ENCODE measurements at places on chromosomes 4 and X. TPM values are rescaled to one million over a fixed set of nuclear protein-coding genes. Genes with fewer than 3 reads are reported as not detected.

- no peaks in the 10 kb centered on the region for H3K4me1 ChIP-seq
- peak overlapping the region; percentile 96 for H3K27ac ChIP-seq
Observed at GRCh38 chr4:6641164-6641970, 882 bp downstream of the MRFAP1 start.

DNA sequence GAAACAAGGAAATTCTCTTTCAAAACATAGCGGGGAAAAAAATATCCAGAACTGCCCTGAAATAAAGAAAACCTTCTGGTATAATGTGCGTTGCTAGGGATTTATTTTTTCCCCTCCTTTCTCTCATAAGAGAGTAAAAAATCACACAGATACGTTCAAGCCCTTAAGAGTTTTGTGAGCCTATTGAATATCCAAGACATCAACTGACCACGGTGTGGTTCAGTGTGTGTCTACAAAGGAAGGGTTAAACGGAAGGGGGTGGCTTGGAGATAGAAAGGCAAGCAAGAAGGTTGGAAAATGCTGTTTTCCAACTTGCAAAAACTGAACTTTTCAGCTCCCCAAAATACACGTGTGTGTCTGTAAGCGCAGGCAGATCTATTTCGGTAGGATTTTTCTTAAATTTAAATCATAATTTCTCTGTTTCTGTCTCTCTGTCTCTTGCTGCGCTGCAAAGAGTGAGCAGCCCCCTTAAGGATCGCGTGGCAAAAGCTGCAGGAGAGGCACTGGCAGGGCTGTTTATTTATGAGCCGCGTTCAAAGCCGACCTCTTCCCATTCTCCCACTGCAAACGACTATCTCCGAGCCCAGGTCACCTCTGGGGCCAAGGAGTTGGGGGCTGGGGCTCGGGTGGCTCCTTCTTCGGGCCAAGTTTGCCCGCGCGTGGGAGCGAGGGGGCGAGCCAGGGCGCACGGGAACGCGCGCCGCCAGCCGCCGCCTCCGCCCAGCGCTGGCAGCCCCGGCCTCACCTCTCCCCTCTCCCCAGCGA lies 492 bp upstream of the SLIT2 start:
- peaks cover 8% of the 10 kb centered on the region for H3K4me1 ChIP-seq
- peak overlapping the region; percentile 96 for H3K4me3 ChIP-seq
- peak overlapping the region; percentile 74 for H3K27ac ChIP-seq
- H3K36me3 ChIP-seq: no peaks in the 10 kb centered on the region
- H3K27me3 ChIP-seq: no peaks in the 10 kb centered on the region
- DNase-seq: no peak

DNA sequence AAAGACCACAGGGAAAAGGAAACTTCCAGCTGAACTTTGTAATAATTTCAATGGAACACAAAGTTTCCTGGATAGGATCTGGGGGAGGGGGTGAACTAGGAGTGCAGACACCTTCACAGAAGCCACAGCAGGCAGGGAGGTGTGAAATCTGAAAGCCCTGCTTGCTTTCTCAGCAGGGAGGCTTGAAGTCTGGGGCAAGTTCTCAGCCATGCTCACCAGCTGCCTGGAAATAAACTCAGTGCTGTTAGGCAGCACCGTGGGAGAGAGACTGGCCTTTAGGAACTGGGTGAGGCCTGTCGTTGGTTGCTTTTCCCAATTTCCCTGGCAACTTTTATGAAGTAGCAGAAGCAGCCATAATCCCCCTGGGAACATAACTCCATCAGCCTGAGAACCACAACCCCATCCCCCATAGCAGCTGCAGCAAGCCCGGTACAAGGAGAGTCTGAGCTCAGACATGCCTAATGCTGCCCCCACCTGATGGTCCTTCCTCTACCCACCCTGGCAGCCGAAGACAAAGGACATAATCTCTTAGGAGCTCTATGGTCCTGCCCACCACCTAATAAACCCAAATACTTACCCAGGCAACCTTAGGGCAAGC lies 39.2 kb upstream of the NMU start:
- H3K4me3 ChIP-seq: no peak overlapping the region
- no peaks in the 10 kb centered on the region for H3K36me3 ChIP-seq
- H3K27me3 ChIP-seq: no peaks in the 10 kb centered on the region
- no peak overlapping the region for H3K27ac ChIP-seq
- DNase-seq: no peak
- no peaks in the 10 kb centered on the region for H3K4me1 ChIP-seq

GRCh38 chr4:102657206-102657605 lies 103.6 kb downstream of the MANBA start:
- H3K27ac ChIP-seq: no peak overlapping the region
- no peaks in the 10 kb centered on the region for H3K4me1 ChIP-seq
- DNase-seq: no peak

GRCh38 chrX:71496476-71496875 lies 36.4 kb upstream of the OGT start:
- DNase-seq: no peak
- no peaks in the 10 kb centered on the region for H3K4me1 ChIP-seq
- no peak overlapping the region for H3K4me3 ChIP-seq
- H3K27me3 ChIP-seq: no peaks in the 10 kb centered on the region
- H3K27ac ChIP-seq: no peak overlapping the region

- no peaks in the 10 kb centered on the region for H3K36me3 ChIP-seq
- no peak overlapping the region for H3K4me3 ChIP-seq
- DNase-seq: no peak
- no peaks in the 10 kb centered on the region for H3K4me1 ChIP-seq
- peaks cover 22% of the 10 kb centered on the region for H3K27me3 ChIP-seq
Observed at GRCh38 chrX:104282166-104282725, 27.5 kb upstream of the ESX1 start.

DNA sequence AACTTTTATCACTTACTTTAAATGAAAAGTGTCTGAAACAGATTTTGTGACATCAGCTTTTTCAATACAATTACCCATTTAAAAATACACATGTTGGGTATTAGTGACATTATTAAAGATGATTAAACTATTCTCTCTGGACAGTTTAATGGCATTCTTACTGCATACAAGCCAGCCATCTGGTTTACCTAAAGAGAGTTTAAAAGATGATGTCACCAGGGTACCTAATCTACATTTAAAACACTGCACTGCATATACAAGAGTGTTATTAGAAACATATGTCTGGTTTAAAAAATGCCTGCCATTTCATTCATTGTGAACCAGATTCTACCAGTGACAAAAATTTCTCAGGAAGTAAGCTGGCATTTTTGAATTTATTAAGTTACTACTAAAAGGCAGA lies 919.1 kb downstream of the ADGRL3 start:
- no peaks in the 10 kb centered on the region for H3K27me3 ChIP-seq

GRCh38 chrX:7269589-7269988 lies 121.6 kb upstream of the PUDP start:
- no peaks in the 10 kb centered on the region for H3K27me3 ChIP-seq
- no peak overlapping the region for H3K27ac ChIP-seq
- H3K4me1 ChIP-seq: no peaks in the 10 kb centered on the region

- no peak overlapping the region for H3K27ac ChIP-seq
- no peaks in the 10 kb centered on the region for H3K27me3 ChIP-seq
- DNase-seq: no peak
- H3K4me3 ChIP-seq: no peak overlapping the region
- peaks cover 2% of the 10 kb centered on the region for H3K4me1 ChIP-seq
Observed at GRCh38 chr4:181613200-181613599, 630.0 kb upstream of the TENM3 start.

DNA sequence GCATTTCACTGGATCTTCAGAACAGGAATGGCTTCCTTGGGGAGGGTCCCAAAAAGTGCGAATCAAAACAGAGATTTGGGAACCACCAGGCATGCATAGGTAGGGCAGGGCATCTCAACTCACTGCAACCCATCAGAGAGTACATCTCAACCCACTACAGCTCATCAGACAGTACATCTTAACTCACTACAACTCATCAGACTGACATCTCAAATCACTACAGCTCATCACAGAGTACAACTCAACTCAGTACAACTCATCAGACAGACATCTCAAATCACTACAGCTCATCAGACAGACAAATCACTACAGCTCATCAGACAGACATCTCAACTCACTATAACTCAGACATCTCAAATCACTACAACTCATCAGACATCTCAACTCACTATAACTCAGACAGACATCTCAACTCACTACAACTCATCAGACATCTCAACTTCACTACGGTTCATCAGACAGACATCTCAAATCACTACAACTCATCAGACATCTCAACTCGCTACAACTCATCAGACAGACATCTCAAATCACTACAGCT lies 47.5 kb upstream of the CLDN34 start:
- no peak overlapping the region for H3K4me3 ChIP-seq
- no peaks in the 10 kb centered on the region for H3K4me1 ChIP-seq
- DNase-seq: no peak
- H3K36me3 ChIP-seq: no peaks in the 10 kb centered on the region
- no peak overlapping the region for H3K27ac ChIP-seq
- H3K27me3 ChIP-seq: no peaks in the 10 kb centered on the region

GRCh38 chrX:41594634-41595033 lies 94.1 kb upstream of the GPR34 start:
- no peaks in the 10 kb centered on the region for H3K4me1 ChIP-seq
- no peaks in the 10 kb centered on the region for H3K36me3 ChIP-seq
- no peak for DNase-seq
- H3K27me3 ChIP-seq: peaks cover 4% of the 10 kb centered on the region

DNA sequence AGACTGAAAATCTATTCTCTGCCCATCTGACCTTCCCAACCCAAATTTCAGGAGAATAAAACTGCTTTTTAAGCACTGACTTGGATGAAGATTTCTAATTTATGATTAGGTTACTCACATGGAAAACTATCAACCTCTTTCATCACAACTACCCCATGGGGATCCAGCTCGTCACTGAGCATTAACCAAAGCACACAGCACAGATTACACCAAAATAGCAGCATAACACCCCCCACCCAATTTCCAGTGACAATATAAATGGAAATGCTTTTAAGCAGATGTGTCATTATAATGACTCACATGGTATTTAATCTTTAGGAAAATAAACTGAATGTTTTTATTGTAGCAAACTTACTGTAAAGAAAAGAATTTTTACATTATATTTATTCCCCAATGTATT lies 9.7 kb downstream of the SERTM2 start:
- H3K27me3 ChIP-seq: peaks cover 6% of the 10 kb centered on the region
- H3K27ac ChIP-seq: no peak overlapping the region
- no peak overlapping the region for H3K4me3 ChIP-seq
- no peaks in the 10 kb centered on the region for H3K36me3 ChIP-seq
- no peaks in the 10 kb centered on the region for H3K4me1 ChIP-seq

DNA sequence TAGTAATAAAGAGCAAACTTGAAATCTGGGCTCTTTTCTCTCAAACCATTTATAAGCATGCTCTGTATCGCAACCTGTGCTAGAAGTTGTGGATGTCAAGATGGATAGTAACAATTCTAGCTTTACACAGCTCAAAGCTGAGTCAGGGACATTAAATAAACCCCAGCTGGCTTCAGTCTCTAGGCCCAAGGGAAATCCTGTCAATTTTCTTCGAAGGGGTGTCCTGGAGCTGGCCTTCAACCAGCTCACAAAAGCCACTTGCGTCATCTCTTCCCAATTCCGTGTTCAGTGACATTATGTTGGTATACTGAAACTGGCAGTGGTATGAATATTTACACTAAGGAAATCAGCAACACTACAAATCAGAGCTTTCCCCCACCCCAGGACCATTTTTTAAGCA lies 89.8 kb upstream of the PRKG2 start:
- no peak for DNase-seq
- no peak overlapping the region for H3K27ac ChIP-seq
- no peaks in the 10 kb centered on the region for H3K27me3 ChIP-seq
- no peaks in the 10 kb centered on the region for H3K4me1 ChIP-seq

DNA sequence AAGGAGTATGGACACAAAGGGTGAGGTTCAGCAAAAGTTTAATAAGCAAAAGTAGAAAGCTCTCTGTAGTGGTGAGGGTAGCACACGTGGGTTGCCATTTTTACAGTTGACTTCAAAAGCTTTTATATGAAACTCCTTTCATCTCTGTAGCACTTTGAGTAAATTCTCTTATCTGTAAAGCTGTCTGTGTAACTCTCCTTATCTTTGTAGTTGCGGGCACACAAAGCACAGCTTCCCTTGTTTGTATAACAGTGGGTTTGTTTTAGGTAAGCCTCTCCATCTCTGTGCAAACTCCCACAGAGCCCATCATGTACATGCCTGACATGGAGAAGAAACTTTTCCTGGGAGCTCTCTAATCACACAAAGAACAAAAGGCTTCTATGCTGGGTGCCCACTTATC lies 325.9 kb upstream of the PABPC5 start:
- no peak overlapping the region for H3K4me3 ChIP-seq
- H3K27me3 ChIP-seq: no peaks in the 10 kb centered on the region
- no peak for DNase-seq
- no peak overlapping the region for H3K27ac ChIP-seq
- H3K4me1 ChIP-seq: no peaks in the 10 kb centered on the region
- H3K36me3 ChIP-seq: no peaks in the 10 kb centered on the region

GRCh38 chrX:27767387-27767786 lies 40.4 kb upstream of the MAGEB10 start:
- H3K4me3 ChIP-seq: no peak overlapping the region
- H3K27ac ChIP-seq: peak overlapping the region; percentile 71

GRCh38 chr4:165385126-165385525 lies 6.3 kb downstream of the CPE start:
- no peaks in the 10 kb centered on the region for H3K27me3 ChIP-seq
- no peak overlapping the region for H3K27ac ChIP-seq
- H3K36me3 ChIP-seq: no peaks in the 10 kb centered on the region
- no peak for DNase-seq

DNA sequence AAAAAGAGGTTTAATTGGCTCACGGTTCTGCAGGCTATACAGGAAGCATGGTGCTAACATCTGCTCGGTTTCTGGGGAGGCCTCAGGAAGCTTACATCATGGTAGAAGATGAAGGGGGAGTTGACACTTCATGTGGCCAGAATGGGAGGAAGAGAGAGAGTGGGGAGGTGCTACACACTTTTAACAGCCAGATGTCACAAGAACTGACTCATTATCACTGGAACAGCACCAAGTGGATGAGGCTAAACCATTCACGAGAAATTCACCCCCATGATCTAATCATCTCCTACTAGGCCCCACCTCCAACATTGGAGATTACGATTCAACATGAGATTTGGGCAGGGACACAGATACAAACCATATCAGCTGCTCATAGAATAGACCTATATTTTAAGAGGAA lies 255.8 kb downstream of the OPHN1 start:
- no peak overlapping the region for H3K4me3 ChIP-seq
- no peak for DNase-seq
- H3K4me1 ChIP-seq: no peaks in the 10 kb centered on the region
- no peak overlapping the region for H3K27ac ChIP-seq

Gene MAGEB10
- not detected for polyA plus RNA-seq

Gene ERAS
- polyA plus RNA-seq: 0.06 TPM

Gene CLDN2
- 0.36 TPM for polyA plus RNA-seq

Gene TMEM156
- 0.15 TPM for polyA plus RNA-seq

Gene PPARGC1A
- polyA plus RNA-seq: 0.06 TPM

Data from SK-N-SH (cell line).